ENCODE measurements at places on chromosomes 1 and 21.

- DNase-seq, result peak; percentile 91
Observed at GRCh38 chr1:169427081-169427641, at the start of gene CCDC181. Gene CCDC181, minus strand, starts transcription at chr1:169427474. Its CDS starts 2,547 bp downstream, at chr1:169424927.

DNA sequence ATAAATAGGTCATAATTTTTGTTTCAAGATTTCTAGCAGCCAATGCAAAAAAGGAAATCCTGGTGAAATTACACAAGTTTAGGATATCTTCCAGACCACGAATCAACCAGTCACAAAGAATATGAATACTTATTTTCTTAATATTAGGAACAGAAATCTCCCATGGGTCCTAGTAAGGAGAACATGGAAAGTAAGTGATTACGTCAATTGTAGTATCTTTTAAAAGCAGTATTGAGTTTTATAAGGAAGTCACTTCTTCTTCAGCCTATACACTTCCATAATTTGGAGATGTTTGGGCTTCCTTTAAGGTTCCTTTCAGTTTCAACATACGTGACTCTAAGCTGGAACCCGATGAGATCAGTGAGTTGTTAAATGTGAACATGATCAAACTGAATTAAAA, 534.5 kb downstream of the USP25 start:
- DNase-seq, result no peak

DNA sequence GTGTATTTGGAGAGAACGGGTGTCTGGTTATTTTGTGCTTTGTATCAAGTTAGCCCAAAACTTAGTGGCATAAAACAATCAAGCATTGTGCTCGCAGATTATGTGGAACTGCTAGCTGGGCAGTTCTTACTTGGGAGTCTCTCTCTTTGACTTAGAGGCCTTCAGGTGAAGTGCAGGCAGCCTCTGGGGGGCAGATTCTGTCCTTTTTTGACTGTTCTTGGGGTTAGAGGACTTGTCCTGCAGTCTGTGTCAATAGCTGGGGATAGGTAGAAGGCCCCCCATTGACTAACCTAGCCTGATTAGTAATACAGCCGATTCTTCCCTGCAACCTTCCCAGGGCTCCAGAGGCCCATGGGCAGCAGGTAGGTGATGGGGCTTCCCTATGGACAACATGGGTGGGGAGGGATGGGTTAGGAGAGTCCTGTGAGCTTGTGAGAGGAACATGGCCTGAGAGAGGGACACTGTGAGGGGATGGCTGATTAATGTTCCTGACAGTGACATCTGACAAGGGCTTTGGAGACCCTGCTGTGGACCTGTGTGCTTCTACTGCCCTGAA, 37.2 kb upstream of the ACOT11 start:
- DNase-seq, result no peak

GRCh38 chr1:6221210-6221784, 14.5 kb downstream of the ICMT start:
- no peak for DNase-seq

DNA sequence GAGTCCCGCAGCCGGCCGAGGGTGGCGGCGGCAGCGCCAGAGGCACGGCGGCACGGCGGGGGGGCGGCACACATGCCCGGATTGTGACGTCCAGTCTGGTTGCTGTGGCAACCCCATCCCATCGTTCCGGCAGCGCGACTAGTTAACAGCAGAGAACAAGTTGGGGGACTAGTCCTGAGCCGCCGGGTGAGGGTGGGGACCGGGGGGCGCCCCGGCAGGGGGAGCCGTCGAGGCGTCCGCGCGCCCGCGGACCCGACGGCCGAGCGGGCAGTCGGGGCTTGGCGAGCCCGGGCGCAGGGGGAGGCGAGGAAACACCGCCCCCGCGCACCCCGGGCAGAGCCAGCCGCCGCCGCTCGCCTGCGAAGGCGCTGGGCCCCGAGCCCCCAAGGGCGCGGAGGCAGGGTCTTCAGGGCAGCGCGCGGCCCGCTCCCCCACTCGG, at the start of gene CHD5:
Gene CHD5, minus strand, starts transcription at position 54 of the 439 bp plus-strand sequence. CDS start 298 bp downstream, outside the sequence.
- no peak for DNase-seq

- no peak for DNase-seq
Observed at GRCh38 chr1:234478152-234478480, 863 bp downstream of the TARBP1 start.

GRCh38 chr21:39705849-39706248, 39.1 kb upstream of the IGSF5 start:
- no peak for DNase-seq

- no peak for DNase-seq
Observed at GRCh38 chr1:214648801-214649200, 45.8 kb downstream of the CENPF start.

- no peak for DNase-seq
Observed at GRCh38 chr1:246417152-246417812, 89.8 kb downstream of the SMYD3 start.

GRCh38 chr1:229710746-229711145, 84.7 kb downstream of the URB2 start:
- no peak for DNase-seq

- no peak for DNase-seq
Observed at GRCh38 chr21:34906401-34906800, 142.7 kb downstream of the RUNX1 start.

GRCh38 chr21:41211060-41211805, 43.3 kb downstream of the BACE2 start:
- DNase-seq, result no peak

DNA sequence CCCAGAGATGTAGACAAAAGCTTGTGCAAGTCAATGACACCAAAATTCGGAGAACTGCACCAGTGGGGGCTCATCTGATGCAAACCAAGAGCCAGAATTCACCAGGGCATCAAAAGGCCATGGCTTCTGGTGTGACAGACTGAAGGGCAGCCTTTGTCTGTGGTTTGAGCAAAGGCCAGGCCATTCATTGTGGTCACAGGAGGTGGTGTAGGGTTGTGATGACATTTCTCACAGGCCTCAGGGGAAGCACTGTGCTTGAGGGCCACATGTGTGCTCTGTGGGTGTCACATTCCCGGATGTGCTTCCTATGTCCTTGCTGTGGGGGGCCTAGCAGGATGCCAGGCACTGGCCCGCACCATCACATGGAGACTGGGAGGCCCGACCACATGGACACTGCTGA, 22.5 kb upstream of the KCNE1 start:
- DNase-seq, result no peak

- DNase-seq, result no peak
Observed at GRCh38 chr1:89660224-89661061, 27.5 kb downstream of the LRRC8C start.

DNA sequence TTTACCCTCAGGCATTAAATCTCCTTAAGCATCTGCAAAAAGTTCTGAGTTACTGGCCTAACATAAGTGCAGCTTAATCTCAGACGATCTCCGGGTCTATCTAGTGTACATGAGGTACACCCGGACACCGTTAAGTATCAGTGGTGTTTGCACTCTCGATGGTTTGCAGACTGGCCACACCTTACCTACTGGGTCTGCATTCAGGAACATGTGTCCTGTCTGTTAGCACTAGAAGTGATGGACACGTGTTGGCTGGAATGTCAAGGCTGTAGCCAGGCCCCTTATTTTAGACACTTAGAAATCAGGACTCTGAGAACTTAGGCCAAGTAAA, 783 bp upstream of the AGL start:
- DNase-seq, result no peak

GRCh38 chr1:196660852-196661251, 9.0 kb downstream of the CFH start:
- DNase-seq, result peak; percentile 16

DNA sequence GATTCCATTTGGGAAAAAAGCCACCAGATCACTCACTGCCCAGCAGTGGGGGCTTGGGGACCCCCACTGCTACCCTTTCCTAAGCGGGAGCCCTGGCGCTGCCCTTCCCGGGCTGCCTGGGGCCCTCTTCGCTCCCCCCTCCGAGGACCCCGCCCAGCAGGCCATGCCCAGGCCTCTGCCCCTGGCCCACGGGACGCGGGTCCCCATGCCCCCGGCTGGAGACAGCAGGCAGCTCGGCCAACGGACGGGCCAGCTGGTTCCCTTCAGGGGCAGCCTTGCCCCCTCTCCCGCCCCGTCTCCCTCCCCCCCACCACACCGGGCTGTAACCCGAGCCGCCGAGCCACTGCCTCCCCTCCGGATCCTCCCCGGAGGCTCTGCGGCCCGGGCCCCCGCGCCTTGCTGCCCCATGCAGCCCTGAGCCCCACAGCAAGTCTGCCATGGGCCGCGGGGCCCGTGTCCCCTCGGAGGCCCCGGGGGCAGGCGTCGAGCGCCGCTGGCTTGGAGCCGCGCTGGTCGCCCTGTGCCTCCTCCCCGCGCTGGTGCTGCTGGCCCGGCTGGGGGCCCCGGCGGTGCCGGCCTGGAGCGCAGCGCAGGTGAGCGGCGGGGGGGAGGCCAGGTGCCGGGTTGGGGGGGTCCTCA, at the start of gene MMP23B:
Gene MMP23B, plus strand, starts transcription at position 392 of the 639 bp plus-strand sequence. Its CDS starts 46 bp downstream, at position 438.
- DNase-seq, result peak; percentile 13

DNA sequence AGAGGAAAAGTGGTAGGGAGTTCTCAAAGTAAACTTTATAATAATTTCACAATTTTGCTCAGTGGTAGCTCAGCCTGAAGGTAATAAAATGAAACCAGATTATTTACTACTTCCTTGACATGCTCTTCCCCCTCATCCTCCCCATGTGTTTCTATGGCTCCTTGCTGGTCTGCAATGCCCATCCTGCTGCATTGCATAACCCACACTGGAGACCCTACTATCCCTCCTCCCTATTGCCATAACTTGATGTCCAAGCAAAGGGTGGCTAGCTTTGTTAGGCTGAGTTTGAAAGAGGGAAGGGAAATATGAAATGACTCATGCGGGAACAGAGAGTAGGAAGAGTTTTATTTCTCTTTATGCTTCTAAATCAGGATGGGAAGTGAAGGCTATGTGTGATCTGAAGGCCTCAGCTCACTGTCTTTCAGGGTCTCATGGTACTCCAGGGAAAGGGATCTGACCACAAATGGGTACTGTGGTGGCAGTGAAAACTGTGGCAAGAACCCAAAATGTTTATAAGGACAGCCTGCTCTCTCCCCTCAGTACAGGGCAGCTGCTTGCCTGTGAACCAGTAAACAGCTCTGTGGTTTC, 36.4 kb upstream of the HSD17B7 start:
- DNase-seq, result no peak

GRCh38 chr1:188425687-188426086, 1596.9 kb downstream of the PLA2G4A start:
- no peak for DNase-seq

GRCh38 chr1:46983166-46983829, 40.2 kb upstream of the CYP4X1 start:
- DNase-seq, result no peak

GRCh38 chr1:8155528-8156186, 129.5 kb upstream of the ERRFI1 start:
- no peak for DNase-seq

DNA sequence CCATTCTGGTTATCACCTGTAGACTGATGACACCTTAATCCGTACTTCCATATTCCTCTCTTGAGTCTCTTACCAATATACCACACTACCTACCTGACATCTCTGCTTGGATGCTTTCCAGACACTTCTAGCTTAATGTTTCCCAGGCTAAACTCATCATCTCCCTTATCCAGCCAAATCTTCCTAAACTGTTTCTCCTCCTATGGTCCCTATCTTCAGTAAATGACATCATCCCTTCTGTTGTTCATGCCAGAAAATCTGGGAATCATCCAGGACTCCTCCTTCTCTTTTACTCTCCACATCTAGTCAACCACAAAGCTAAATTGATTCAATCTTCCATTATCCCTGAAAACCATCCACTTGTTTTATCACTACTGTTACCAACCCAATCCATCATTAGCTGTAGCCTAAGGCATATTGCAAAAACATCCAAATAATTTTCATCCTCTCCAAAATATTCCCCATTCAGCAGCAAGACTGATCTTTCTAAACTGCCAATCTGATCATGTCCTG, 464.1 kb upstream of the BEND5 start:
- peak; percentile 16 for DNase-seq

GRCh38 chr21:43585514-43585913, 73.8 kb downstream of the HSF2BP start:
- DNase-seq, result no peak

DNA sequence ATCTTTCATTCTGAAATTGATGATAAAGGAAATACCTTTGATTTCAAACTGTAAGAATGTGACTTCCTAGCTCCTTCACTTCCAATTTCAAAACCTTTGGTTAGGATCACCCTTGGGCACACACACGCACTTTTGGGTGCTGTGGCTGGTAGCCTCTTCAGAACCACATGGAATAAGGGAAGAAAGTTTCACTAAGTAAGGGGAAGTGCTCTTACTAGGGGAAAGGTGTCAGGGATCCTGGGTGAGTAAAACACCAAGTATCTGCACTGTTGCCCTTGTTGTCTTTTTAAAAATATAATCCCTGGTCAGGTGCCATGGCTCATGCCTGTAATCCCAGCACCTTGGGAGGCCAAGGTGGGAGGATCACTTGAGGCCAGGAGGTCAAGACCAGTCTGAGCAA, 132.4 kb downstream of the SDCCAG8 start:
- DNase-seq, result no peak

- DNase-seq, result no peak
Observed at GRCh38 chr1:101311146-101311920, 74.5 kb downstream of the S1PR1 start.

- no peak for DNase-seq
Observed at GRCh38 chr1:31605908-31606427, 11.5 kb upstream of the HCRTR1 start.

DNA sequence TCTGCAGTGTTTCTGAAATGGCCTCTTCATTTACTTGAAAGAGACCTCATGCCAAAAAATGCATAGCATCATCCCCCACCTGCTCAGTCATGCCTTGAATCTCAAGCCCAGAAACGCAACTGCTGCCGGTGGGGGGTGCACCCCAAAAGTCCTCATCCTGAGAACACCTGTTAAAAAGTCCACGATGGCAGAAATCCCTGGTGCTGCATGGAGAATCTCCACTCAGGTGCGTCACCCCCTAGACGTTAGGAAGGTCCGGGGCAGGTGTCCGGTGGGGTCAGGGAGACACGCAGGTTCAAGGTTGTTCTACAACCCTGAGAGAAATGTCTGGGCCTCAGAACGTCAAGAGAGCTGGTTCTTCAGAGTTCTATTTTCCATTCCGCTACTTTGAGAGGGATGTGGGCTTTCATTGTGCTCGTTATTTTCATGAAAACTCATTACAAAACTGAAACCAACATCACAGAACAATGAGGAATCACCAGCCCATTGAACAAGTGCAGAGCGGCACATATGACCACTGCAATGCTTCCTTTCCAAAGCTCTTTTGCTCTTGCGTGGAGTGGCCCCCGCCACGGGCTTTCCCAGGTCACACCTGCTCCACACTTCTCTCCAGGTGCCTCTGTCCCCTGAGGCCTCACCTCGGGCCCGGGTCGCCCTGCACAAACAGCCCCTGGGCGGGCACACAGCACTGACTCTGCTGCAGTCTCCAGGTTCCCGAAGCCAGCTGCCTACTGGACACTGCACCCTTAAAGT, 201.9 kb downstream of the TOMM20 start:
- no peak for DNase-seq

- DNase-seq, result no peak
Observed at GRCh38 chr1:39992234-39992633, 37.3 kb downstream of the MFSD2A start.

GRCh38 chr1:39214714-39214997, 10.2 kb downstream of the MACF1 start:
- no peak for DNase-seq

GRCh38 chr1:48493970-48494769, 22.2 kb upstream of the SPATA6 start:
- no peak for DNase-seq
